Left kidney (tissue), 8 donors: ENCODE measurements at places on chromosomes 2 and 18. TPM values are rescaled to one million over a fixed set of nuclear protein-coding genes. Genes with fewer than 3 reads are reported as not detected.

DNA sequence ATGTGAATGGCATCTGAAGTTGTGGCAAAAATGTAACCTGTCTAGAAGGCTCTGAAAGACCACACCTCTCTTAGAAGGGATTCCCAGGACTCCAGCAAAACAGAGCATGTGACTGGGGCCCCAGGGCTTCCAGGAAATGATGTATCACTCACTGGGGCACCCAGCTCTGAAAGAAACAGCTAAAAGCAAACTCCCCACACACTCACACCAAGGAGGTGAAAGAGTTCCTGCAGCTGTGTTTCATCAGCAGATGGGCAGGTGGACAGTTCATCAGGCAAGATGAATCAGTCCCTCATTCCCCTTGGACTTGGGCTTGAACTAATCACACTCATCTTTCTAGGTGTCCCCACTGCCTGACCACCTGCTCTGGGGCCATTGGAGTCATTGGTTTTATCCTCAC is 76.2 kb downstream of the CCBE1 start:
- no peak for DNase-seq

GRCh38 chr2:19664646-19665045 is 237.1 kb downstream of the TTC32 start:
- DNase-seq: no peak

DNA sequence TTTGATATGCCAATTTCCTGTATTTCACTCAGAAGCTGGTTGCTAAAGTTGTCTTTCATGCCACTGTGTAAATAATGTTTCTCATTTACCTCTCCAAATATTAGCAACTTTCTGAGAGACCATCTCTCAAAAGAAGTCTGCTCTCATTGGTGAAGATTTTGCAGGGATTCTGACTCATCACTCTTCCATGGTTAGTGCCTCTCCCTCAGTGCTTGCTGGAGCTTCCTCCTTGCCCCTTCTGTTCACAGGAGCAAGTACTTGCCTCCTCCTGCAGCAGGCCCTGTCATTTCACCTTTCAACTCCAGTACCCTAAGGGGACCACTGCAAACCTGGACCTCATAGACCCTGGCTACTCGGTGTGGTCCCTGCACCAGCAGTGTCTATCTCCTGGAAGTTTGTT is 168.8 kb downstream of the ZNF385B start:
- DNase-seq: no peak

EDAR gene
- polyA plus RNA-seq: 3.1 TPM

DNA sequence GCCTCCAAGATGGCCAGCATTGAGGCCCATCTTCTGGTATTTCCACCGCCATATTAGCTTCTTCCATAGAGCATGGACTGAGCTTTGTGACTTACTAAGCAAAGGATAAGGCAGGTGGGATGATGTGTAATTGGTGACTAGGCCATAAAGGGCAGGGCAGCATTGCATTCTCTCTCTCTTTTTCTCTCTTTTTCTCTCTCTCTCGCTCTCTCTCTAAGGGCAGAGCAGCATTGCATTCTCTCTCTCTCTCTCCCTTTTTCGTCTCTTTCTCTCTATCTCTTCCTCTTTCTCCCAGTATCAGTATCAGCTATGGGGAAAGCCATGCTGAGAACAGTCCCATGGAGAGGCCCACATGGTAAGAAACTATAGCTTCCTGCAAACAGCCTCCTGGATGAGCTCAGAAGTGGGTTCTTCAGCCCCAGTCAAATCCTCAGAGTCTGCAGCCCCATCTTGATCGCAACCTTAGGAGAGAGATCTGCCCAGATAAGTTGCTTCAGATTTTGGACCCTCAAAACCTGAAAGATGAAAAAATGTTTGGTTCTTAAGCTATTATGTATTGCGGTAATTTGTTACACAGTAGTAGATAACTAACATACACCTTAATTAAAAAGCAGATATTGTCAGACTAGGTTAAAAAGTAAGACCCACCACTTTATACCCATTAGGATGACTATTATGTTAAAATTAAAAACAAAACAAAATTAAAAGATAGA is 39.1 kb upstream of the MYCN start:
- DNase-seq: no peak

DNA sequence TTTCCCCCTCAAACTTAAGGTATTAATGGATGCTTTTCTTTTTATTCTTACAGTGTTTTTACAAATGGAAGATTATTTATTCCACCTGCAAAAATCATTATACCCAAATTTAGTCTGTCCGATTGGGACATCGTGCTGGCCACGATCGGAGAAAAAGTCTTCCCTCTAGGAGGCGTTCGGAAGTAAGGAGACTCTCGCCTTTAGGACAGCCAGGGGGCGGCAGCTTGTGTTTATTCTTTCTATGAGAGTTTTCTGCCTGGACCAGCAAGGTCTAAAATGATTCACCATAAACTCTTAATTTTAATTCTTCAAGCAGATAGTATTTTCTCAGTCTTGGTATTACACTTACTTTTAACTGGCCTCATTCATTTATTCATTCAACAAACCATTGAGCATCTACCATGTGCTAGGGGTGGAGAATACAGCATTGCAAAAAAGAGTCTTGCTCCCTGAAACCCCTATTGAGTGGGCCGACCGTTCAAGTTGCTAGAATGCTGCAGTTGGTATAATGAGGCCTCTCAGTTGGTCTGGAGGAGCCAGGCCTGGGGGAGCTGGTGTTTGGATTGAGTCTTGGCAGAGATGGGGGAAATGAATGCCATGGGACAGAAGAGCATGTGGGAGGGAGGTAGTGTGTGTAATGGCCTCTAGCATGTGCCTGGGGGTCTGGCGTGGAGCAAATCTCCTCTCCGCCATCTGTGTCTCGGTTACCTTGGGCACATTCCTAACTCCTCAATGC is 38.7 kb downstream of the DCDC2C start:
- no peak for DNase-seq

RRM2 gene
- polyA plus RNA-seq: 83.6 TPM

- DNase-seq: no peak
Measured at GRCh38 chr2:200274116-200275075, 32.1 kb upstream of the SPATS2L start.

GRCh38 chr2:23487735-23488492 is 102.9 kb downstream of the KLHL29 start:
- DNase-seq: no peak

GRCh38 chr2:155218945-155219344 is 520.5 kb downstream of the KCNJ3 start:
- no peak for DNase-seq

- no peak for DNase-seq
Measured at GRCh38 chr2:72950558-72951255, 33.4 kb downstream of the EMX1 start.

GRCh38 chr2:136863874-136864273 is 98.5 kb downstream of the THSD7B start:
- peak; percentile 4 for DNase-seq

- DNase-seq: no peak
Measured at GRCh38 chr2:105447476-105447875, 48.6 kb upstream of the FHL2 start.

SATB2 gene
- 18.7 TPM for polyA plus RNA-seq

DNA sequence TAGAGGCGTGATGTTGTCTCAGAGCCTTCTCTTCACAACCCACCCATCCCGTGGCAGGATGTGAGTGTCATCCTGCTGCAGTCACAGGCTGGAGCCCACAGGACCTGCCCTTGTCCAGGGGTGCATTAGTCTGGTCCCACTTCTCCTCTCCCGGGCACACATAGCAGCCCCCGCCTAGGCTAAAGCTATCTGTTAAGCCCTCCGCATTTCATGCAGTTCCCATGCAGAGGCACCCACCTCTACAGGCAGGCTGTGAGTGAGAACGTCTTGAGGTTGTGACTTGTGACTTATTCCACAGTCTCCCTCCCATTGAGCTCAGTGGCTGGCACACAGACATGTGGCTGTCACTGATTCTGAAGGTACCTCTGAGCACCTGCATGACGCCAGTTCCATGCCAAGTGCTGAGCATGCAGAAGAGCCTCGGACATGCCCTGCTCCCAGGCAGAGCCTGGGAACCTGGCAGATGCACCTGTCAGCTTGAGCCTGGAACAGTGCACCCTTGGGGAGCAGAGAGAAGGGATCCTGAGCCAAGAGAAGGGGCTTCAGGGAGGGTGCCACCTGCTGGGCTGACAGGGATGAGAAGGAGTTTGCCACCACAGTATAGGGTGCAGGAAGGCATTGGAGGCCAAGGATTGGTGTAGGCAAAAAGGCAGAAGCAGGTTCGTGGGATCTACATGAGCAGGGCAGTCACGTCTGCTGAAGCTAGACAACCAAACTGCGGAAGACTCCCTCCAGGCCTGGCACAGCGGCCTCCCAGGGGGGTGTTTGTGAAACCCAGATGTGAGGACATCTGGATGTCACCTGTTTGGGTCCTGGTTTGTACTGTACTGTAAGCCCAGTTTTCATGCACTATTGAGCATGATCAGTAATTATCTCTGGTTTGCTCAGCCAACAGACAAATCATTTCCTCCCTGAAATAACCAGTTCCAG is 213.6 kb downstream of the GLI2 start:
- DNase-seq: no peak

GRCh38 chr18:9280849-9281248 is 53.7 kb upstream of the TWSG1 start:
- DNase-seq: peak; percentile 48

SCN7A gene
- polyA plus RNA-seq: 18.5 TPM

- DNase-seq: peak; percentile 44
Measured at GRCh38 chr18:9516437-9517064, 41.2 kb downstream of the RALBP1 start.

DNA sequence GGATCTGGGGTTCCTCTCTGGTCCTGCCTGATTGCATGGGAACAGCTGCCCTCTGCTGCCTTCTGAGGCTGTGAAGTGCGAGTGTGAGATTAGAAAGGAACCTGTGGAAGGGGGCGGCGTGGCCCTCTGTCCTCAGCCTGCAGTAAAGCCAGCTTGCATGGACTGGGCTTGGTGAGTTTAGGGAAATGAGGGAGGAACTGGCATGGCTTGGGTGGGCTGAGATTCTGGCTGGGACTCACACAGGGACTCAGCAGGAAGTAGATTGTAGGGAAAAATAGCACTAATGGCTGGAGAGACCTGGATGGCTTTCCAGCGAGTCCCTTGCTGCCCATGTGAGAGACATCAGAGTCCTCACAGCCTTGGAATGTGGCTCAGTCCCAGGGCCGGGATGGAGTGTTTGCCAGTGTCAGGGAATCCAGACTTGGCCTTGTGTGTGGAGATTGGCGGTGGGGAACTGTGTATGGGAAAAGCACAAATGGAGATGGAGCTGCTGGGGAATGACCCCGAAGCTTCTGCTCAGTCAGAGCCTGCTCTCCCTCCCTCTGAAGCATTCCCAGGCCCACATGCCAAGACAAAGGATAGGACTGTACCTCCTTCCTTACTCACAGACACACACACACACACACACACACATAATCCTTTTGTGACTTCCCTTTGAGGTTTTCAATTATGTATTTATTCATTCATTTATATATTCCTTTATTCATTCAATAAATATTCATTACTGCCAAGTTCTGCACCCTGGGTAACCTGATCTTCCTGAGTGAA is 115.4 kb downstream of the ACAA2 start:
- DNase-seq: no peak

- DNase-seq: no peak
Measured at GRCh38 chr2:160200921-160201320, 849 bp upstream of the ITGB6 start.

GRCh38 chr18:1541478-1541877 is 636.8 kb downstream of the ADCYAP1 start:
- DNase-seq: no peak

DNA sequence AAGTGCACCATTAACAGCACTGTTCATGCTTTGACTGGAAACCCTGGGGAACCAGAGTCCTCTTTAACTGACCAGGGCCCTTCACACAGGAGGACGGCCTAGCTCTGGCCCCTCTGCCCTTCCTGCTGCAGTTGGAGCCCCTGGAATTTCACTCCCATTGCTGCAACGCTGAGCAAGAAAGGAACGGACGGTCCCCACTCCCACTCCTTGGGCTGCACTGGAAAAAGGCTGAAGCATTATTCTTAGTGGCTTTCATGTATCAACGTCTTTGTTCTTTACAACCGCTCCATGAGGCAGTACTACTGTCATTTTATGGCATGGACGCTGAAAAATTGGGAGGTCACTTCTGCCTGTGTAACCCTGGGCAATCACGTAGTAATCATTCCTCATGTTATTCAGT is 9.9 kb downstream of the PDIA6 start:
- DNase-seq: no peak

DNA sequence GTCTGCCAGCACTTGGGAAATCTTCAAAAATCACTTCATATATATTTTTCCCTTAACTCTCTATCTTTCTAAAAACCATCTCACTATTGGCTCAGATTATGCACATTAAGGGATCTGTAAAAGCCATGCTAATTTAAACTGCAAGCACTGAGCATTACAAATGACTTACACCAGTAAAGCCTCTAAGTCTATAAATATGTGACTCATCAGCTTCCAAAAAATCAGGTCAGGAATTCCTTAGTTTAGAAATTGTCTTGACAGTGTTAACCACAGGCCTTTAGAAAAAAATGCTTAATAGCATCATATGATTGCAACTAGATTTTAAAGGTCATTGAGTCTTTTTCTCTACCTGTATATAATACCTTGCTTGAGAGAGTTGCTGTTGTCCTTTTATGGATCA is 1113.6 kb upstream of the PIK3C3 start:
- DNase-seq: no peak

TEX44 gene
- not detected for polyA plus RNA-seq

TANK gene
- 71.7 TPM for polyA plus RNA-seq

SKOR2 gene
- polyA plus RNA-seq: not detected

DNA sequence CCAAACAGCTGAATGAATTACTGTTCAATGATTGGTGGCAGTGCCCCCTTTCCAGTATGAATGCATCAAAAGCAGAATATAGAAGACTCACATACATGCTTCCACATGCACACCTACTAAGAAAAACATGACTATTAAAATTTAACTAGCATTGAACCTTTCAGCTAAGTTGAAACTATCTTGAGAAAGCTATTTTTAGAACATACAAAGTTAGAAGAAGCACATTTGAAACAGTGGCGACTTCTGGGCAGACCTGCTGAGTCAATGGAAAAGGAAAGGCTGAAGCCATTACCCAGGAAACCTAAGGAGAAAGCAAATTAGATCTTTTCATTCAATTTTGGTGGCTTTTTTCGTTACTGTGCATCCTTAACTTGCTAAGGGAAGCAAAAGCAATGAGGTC is 55.9 kb downstream of the PLA2R1 start:
- DNase-seq: no peak

DNA sequence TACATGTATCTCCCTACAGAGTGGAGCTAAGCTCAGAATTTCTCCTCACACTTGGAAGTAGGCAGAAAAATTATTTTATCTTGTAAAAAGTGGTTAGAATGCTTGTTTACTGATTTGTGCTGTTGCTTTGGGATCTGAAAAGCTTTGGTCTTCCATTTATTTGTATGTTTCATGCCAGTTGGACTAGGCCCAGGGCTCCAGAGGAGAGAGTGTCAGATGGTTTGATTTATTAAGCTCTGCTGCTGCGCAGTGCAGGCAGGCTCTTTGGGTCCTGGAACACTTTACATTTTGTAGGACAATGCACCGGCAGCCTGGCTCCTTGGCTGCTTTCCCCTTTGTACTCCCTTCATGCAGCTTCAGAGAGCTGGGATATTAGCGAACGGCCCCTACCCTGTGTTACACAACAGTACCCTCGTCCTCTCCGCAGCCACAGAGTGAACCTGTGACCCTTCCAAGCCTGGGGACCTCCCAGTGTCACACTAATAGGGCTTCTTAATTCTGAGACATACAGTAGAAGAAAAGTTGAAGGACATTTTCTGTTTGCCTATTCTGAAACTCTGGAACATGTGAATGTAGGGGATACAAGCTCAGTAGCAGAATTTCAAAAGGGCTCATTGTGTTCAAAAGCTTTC is 56.7 kb upstream of the EML6 start:
- no peak for DNase-seq
